ENCODE measurements at places on chromosomes 12 and 14.

GRCh38 chr12:89216211-89216952 is 135.9 kb downstream of the DUSP6 start:
- no peak for DNase-seq

GRCh38 chr12:6923851-6924250 is 3.9 kb upstream of the ATN1 start:
- DNase-seq = no peak

GRCh38 chr12:47066278-47067025 is 13.0 kb upstream of the PCED1B start:
- no peak for DNase-seq

DNA sequence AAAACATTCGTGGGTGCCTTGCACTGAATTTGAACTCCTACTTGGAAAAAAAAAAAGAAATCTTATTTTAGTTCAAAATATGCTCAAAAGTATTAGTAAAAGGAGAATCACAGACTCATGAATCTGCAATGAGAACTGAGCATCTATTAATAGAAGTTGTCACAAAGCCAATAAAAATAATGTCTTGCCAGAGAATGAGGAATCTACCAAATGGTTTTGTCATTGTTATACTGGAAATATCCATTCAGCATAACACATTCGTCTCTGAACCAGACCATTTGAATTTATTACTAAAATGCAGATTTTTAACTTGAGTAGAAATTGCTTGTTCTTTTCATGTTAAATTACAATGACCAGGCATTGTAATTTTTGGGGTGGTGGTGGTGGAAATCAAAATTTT is 11.6 kb upstream of the PTPRB start:
- no peak for DNase-seq

DNA sequence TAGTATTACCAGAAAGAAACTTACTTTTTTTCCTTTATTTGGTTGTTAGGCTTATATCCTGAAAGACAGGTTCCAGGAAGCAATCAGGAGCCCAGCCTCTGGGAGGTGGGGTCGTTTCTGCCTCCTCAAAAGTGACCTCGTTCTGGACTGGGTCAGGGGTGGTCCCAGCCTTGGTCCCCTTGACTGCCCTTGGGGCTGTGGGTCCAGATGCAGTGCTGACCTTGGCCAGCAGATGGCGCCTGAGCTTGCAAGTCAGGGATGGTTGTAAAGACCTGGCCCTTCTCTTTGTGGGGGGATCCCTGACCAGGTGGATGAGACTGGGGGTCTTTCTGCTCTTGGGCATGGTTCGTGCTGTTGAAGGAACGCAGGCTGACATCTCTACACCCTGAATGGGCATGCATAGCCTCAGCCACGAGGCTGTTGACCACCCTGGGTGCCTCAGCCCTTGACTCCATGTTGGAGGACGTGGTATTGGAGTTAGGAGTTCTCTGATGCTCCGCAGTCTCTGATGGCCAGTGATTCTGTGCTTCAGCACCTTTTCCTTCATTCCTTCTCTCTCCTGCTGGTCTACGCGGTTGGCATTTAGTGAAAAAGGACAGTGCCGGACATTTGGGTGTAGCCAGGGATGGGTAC is 62.4 kb downstream of the ADCK1 start:
- DNase-seq = peak; percentile 76

- DNase-seq = no peak
These were observed 279.4 kb downstream of the FOXN3 start for GRCh38 chr14:89137526-89138163.

GRCh38 chr12:106001837-106002218 is 136.9 kb downstream of the NUAK1 start:
- DNase-seq = no peak

DNA sequence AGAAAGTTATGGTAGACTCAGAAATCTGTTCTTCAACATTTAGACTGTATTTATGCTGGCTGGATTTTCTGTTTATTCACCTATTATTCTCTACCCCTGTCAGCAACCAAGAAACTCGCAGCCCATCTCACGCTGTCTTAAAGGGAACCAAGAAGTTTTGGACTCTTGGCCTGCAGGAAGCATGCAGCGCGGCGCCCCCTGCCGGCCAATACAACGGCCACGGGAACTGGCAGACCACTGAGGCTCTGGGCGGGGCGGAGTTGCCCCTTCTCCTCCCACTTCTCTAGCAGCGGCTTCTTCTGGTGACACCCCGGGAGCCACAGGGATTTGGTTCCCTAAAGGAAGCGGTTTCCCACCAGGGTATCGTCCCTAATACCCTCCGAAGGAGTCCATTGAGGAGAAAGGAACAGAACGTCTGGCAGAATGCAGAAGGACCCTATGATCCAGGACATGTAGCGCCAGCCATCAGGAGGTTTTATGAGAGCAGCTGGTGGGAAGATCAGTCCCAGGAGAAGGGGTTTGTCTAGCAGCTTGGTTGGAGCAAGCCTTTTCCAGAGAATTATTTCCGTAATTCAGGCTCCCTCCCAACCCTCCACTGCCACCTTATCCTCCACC is 21.0 kb upstream of the RNASE2 start:
- DNase-seq = no peak

- no peak for DNase-seq
These were observed 124.1 kb downstream of the PAPOLA start for GRCh38 chr14:96626121-96626768.

GRCh38 chr14:75230140-75230792 is 48.4 kb upstream of the FOS start:
- no peak for DNase-seq

DNA sequence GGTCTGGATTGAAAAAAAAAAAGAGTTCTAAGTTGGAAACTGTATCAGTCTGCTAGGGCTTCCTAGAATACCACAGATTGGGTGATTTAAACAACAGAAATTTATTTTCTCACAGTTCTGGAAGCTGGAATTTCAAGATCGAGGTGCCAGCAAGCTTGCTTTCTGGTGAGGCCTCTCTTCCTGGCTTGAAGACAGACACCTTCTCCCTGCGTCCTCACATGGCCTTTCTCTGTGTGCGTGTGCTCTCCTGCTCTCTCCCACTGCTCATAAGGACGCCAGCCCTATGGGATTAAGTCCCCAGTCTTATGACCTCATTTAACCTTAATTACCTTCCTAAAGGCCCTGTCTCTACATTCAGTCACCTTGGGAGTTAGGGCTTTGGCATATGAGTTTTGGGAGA is 215.5 kb downstream of the PIK3C2G start:
- DNase-seq = no peak

GRCh38 chr12:68119250-68119649 is 40.3 kb downstream of the IFNG start:
- no peak for DNase-seq

DNA sequence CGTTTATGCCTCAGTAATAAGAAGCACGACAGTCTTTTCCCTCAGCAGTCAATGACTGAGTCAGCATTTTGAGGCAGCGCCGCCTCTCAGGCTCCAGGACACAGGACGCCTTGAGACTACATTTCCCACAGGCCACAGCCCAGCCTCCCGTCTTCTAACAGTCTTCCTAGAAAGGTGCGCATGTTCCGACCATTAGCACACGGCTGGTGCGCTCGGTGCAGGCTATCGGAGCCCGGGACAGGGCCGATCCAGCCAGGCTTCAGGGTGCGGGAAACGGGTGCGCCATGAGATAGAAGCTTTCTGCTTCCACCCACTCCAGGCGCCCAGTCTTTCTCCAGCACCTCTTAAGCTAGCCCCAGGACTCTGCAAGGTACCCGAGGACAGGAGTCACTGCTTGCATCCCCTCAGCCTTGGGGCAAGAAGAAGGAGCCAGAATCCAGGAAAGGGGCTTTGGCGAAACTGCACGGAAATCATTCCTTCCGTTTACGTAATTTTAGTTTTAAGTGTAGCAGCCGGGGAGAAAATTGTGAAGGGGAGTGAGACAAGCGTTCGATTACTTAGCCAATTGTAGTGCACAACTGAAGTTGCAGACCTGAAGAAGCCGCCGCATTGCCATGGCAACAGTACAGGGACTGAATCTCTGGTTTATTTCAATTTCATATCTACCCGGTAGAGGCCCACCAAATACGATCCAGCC is 54.0 kb downstream of the ZNF641 start:
- DNase-seq = peak; percentile 69

DNA sequence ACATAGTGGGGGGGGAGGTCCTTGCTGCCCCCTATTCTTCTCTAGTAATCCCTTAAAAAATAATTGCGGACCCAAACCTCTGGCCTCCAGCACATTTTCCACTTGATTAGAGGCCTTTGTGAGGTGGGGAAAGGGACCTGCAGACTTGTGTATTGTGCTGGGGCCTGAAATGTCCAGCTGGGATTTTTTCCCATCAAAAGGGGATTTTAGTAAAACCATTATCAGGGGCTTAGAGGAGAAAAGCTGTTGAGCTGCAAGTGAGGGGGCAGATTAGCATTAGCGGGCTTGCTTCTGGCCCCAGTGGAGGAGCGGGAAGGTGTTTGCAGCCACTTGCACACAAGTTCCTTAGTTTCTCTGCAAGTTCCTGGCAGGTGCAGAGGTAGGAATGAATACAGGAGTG is 13.9 kb downstream of the FBXL14 start:
- DNase-seq = no peak

DNA sequence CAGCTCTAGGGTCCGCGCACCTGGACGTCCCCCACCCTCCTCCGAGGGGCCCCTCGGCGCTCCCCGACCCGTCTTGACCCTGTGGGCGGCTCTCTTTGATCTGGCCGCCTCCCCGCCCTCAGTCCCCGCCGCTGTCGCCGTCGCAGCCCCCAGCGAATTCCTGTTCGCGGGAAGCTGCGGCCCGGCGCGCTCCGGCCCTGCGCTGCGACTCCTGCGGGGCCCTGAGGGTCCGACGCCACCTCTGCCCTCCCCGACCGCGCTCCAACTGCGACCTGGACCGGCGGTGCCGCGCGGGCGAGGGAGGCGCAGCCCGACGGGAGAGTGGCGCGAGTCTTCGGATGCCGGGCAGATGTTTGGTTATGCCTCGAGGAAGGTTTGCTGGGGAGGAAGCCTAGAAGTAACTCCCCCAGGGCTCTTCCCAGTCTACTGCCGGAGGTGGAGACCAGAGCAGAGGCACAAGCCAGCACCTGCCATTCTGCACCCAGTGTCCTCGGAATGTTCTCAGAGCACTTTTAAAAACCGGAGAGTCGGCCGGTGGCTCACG is 440 bp upstream of the ISM2 start:
- no peak for DNase-seq

DNA sequence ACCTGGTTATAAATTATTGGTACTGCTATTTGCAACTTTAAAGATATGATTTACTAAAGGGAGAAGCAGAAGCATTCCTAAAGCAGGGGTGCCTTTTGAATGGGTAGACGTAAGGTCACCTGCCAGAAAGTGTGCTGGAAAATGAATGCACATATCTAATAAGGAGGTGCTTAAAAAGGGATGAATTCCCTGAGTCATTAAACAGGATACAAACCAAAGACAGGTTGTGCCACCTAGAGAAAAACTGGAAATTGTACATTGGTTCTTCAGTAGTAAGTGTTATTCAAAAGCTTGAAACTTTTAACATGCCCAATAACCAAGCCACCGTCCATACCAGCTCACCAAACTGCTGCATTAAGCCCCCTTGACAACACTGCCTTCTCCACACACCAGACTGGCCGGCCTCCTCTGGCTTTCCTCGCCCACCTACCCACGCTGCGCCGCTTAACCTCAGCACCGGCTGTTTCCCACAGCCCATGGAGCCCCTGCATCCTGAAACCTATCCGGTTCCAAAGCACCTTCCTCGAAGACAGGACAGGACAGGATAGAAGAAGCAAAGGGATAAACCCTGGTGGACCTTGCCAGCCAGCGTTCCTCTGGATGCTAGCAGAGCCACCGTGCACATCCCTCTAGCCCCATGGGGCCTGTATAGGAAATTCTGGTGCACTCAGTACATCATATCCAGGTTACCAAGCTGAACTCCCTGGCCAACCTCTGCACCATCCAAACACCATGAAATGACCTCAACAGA is 201.5 kb upstream of the CAND1 start:
- no peak for DNase-seq

GRCh38 chr12:129064209-129064855 is 211.1 kb downstream of the GLT1D1 start:
- no peak for DNase-seq

GRCh38 chr12:117498256-117498655 is 136.8 kb upstream of the NOS1 start:
- no peak for DNase-seq

DNA sequence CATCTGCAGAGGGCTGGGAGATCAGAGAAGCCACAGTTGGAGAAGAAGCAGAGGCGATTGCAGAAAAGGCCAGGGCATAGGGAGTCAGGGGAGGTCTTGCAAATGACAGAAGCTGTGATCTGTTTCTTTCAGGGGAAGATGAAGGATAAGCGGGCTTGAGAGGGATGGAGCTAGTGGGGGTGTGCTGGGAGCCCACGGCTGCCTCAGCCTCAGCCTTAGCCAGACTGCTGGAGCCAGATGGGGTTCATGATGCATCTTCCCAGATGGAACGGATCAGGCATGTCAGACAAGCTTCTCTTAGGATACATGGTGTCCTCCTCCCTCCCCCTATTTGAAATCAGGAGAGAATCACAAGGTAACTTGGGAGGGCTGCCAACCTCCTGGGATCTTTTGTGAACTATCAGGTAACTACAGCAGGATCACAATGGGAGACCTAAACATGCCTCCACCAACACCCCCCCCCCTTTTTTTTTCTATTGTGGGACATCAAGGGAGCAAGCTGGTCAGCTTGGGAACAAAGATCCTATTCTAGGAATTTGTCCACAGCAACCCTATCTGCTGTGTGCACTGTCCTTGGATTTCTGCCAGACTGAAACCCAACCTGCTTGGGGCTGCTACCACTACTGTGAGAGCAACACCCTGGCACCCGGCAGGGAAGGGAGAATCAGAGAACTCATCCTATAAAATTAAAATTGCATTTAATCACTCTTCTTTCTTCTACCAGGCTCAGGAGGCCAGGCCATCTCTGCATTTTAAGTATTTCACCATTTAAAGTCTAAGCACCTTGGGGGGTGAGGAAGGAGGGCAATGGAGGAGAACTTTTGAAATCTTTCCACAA is 10.7 kb upstream of the ATP2A2 start:
- peak; percentile 52 for DNase-seq

DNA sequence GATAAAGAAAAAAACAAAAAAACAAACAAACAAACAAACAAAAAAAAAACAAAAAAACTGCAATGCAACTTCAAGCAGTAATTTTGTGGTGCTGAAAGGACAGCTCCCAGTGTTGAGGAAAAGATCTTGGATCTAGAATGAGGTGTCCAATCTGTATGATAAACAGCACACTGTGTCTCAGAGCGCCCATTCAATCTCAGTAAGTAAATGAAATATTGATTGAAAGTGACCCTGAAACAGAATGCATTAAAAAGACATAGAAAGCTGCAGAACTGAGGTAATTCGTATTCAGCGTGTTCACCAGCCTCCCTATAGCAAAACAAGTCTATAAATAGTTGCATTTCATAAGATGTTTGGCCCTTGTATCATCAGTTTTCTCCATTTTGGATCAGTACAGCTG is 153.0 kb downstream of the NOVA1 start:
- DNase-seq = no peak

DNA sequence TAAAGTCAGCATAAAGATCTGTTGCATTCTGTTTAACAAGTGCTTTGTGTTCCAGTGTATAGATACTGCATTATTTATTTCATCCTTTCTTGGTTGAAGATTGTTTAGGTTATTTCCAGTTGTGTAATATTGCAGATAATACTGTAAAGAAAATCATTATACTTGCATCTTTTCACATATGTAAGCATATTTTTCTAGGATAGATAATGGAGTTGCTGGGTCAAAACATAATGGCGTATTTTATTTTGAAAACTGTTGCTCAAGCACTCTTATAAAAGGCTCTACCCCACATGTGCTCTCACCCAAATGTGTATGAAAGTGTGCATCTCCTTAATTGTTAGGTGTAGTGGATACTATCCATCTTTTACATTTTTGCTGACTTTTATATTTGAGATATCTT is 274.4 kb downstream of the FBXL14 start:
- DNase-seq = no peak

All from pons (tissue), 1 donor.